ENCODE measurements at places on chromosomes 11 and 22.

DNA sequence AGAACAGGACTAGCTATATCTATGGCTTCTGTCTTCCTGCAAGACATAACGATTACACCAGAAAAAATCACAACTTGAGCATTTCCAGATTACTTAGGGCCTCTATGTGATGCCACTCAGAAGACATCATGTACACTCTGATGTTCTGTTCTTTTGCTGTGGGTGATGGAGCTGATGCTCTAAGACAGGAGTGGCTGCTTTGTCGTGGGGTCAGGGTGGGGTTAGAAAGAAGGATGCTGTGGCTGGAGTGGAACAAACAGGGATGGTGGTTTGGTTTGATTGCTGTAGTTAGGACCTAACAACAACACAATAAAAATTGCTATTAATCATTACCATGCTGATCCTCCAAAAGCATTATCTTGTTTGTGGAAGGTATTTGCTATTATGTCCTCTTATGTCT lies 120.3 kb upstream of the ARHGAP20 start:
- no peak for DNase-seq

DNA sequence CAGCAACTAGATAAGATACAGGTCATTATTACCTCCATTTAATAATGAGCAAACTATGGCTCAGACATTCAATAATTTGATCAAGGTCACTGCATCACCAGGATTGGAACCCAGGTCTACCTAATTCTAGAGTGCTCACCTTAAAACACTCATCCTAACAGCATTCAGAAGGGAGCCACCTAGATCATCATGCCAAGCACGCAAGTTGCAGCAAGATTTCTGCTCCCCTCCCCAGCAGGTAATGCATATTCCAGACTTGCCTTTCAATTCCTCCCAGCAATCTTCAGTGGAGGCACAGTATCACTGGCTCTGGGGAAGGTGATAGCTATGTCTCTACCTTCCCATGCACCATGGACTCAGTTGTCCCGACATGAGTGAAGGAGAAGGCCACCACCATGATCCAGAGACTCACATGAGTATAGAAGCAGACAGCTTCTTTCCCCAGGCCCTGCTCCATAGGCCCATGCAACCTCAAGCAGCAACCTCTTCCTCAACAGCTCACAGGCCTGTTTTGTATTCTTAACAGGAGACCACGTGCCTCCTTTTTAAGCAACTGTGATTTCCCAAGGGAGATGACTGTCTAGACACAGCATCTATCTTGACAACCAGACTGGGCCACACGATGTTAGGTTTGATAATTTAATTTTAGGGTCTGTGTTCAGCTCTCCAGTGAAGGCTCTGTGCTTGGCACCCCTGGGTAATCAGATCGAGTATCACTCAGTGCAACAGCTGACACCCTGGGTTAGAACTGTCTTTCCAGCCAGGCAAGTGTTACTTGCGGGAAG lies 36.4 kb downstream of the RAB30 start:
- DNase-seq: no peak

DNA sequence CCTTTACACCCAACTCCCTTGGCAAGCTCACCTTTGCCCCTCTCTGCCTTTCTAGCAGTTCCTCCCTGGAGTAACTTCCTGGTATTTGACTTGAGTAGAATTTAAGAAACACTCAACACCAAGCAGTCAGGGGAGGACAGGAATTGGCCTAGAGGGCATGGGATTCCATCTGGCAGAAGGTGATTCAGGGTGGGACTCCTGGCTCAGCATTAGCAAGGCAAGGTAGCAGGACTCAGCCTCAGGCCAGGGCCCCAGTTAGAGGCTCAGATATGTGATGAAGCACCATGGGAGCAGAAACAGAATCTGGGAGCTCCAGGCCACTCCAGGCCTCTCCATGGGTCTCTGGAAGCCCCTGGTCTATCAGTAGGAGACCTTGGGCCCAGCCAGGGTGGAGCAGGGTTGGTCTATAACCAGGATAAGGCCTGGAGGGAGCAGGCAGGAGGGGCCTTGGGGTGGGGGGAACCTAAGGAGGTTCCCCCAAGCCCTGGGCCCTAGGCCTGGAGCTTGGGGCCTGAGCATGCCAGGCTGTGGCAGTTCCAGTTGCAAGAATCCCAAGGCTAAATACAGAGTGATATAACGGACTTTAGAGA lies 148.2 kb downstream of the PARVA start:
- DNase-seq: no peak

DNA sequence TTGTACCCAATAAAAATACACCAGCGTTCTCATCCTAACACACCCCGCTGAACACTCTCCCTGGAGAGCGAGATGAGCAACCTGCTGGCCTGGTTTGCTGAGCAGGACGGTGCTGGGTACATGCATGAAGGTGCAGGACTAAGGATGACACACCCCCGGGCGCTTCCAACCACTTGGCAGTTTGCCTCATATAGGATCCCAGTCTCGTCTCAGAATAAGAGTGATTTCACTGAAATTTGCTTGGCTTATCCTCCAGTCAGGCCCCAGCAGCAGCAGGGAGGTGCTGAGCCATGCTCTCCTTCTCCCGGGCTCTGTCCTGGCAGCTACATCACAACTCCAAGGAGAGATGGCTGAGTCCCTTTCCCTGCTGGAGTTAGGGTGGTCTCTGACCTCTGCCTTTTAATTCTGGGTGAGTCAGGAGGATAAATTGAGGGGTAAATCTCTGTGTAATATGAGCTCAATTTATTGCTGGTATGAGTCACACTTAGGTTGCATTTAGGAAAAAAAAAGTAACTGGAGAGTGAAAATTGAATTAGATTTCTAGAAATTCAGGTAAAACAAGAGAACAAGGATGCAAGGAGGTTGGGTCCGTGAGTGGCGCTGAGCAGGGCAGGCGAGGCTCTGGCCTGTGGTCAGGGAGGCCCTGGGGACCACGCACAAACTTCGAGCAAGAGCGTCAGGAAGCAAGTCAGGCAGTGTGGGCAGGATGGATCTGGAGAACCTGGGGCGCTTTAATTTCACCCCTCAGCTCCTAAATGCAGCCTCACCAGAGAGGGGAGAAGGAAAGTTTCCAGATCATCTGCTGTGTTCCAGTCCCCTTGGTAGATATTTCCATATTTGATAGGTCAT lies 974.0 kb downstream of the TBC1D22A start:
- DNase-seq: no peak

DNA sequence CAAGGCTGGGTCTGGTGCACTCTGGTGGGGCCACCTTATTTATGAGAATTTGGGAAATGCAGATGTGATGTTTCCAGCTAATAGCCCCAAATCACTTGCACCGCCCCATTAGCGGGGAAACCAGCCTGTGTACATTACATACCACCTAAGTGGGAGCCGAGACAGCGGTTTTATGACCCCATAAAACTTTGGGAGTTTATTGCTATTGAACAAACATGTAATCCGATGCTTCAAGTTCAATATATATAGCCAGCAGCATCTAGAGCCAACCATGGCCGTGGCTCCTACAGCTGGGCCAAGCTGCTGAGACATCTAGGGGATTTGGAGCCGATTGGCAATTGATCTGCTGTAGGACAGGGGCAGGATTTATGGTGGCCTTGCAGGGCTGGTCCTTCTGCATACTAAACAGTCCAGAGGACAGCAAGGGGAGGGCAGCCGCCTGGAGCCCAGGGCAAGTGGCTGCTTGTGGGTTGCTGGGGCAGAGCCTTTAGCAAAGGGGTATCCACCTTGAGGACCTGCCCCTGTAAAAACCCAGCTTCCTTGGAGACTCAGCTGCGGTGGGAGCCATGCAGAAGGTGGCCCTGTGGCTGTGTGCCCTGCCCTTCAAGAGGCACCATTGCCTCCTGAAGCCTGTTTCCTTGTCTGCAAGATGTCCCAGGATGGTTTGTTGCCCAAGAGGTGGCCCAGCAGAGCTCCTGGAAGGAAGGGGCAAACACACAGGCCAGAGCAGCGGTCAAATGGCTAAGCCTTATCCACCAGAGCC lies 47.9 kb upstream of the CCDC188 start:
- DNase-seq: no peak

- DNase-seq: no peak
Observed at GRCh38 chr11:132639403-132639802, 892.9 kb downstream of the OPCML start.

DNA sequence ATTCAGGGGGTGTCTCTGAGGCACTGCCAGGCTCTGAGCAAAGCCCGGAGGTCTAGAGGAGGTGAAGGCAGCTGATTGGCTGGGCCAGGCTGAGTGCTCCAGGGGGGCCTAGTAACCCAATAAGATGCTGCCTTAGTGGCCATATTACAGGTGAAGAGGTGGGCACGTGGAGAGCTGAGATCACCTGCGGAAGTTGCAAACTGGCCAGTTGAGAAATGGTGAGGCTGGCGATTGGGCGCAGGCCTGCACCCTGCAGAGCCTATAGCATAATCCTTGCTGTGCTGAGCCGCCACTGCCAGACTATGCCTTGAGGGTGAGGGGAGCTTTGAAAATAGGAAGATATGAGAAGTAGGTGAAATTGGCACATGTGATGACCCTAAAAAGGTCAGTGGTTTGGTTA lies 21.7 kb downstream of the DERL3 start:
- DNase-seq: no peak

- peak; percentile 20 for DNase-seq
Observed at GRCh38 chr22:24758164-24758799, 16.2 kb downstream of the PIWIL3 start.

DNA sequence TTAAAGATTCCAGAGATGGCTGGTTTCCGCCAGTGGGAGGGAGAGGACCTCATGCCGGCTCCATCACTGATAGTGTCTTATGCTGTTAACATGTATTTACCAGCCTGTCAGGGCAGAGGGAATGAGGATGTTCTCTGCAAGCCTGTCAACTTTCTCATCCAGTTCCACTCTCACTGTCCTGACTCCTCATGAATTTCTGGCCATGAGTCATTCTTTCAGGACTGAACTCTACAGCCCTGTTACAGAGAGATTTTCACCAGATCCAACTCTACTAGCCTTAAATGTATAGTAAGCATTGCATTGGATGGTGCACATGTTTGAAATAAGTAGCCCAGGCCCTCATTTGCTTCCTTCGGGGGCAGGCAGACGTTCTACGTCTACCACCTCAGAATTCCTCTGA lies 387.7 kb downstream of the TMEM135 start:
- DNase-seq: no peak

DNA sequence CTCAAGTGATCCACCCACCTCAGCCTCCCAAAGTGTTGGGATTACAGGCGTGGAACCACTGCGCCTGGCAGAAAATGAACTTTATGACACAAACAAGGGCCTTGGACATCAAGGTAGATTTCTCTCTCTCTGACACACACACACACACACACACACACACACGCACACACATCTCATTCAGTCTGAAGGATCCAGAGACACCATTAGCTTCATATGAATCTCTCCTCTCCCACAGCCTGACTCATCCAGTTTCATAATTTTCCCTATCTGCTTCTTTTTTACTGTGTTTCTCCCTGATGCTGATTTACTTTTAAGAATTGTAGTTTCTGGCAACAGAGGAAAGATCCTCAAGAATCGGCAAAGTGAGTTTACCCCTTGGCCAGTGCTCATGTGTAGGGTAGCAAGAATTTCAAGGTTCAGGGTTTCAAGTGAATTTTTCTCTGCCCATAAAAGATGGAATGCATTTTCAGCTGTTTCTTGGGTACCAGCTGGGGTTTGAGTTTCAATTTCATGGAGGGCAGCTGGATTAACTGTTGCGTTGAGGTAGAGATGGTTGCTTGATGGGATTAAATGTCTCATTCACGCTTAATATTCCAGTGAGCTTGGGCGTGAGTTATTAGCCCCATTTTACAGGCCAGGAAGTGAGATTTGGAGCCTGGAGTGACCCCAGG lies 3.5 kb downstream of the MYO18B start:
- no peak for DNase-seq

DNA sequence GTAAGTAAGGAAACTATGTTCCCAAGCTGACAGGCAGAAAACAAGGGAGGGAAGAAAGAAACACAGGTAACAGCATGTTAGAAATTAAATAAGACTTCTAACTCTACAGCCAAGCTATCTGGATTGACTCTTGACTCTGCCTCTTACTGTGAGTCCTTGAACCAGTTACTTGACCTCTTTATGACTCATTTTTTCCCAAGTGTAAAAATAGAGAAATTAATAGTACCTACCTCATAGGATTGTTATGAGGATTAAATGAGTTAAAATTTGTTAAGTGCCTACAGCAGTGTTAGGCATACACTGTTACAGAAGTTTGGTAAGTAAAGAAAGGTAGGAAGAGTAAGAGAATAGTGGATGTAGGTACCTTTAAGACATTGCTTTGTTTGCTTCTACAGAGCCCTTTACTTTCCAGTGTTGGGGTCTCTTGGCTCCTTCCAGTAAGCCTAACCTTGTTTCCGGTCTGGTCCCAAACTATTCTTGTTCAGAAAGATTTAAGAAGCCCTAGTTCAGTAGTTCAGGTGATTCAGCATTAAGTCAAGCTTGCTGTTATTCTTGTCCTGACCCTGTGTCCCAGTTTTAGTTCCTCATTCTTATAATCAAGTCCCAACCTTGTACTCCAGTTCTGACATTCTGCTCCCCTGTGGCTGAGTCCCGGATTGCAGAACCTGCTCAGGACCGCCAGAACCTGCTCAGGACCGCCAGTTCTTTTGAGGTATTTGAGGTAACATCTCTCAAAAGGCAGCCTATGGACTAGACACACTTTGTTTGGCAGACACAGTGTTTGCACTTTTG lies 963.4 kb upstream of the CCDC90B start:
- no peak for DNase-seq

GRCh38 chr11:22347857-22348487 lies 9.8 kb downstream of the SLC17A6 start:
- peak; percentile 68 for DNase-seq

DNA sequence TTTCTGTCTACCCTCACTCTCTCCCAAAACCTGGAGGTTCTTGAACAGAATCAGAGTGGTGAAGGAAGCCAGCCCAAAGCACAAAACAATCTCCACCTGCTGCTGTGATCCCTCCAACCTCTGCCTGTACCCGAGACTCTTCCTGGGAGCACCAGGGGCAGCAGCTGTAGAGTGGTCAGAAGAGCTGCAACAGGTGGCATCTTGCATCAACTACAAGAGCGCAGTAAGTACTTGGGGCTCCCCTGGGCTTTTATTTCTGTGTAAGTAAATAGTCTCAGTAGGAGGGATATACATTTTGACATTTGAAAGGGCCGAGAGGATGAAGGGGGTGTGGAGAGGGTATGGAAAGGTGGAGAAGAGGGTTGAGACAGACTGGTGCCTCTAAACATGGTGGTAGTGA lies 8.3 kb upstream of the UBQLNL start:
- DNase-seq: no peak

DNA sequence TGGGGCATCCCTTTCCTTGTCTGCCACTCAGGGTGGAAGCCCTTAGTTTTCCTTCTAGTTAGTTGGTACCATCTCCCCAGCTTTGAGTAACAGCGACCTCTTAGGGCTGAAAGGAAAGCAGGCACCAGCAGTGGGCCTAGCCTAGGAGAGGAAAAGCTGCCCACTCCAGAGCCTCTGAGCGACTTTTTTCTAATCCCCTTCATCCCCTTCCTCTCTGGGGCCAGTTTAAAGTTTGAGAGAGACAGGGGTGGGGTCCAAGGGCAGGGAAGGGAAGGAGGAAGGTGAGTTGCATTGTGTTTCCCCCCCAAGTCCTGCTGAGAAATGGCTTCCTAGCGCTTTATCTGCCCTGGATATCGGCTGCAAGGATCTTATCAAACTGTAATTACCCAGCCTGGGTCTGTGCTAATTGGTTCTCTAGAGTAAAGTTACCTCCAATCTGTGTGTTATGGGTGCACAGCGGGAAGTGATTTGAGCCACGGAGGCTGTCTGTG lies 573.9 kb upstream of the CADM1 start:
- DNase-seq: no peak

All from DMS79 treated with DMSO at 0.1 percent for 48 hours (cell line).